ENCODE measurements at places on chromosomes 5 and 9.

- DNase-seq = no peak
Observed at GRCh38 chr9:115691693-115692092, 461.9 kb upstream of the PAPPA start.

DNA sequence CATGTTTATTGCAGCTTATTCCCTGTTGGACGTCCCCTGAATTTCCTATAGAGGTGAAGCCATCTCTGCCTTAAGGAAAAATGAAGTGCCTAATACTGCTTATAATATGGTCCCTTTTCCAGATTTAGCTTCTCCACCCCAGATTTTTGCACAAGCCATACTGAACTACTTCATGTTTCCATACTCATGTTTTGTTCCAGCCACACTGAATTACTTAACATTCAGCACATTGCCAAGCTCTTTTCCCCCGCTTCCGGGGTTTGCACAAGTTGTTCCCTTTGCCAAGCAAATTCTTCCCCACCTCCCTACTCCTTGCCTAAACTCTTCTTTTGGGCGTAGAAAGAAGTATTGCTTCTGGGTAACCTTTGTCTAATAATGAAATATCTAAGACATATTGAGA, 1.7 kb upstream of the CNTRL start:
- no peak for DNase-seq

DNA sequence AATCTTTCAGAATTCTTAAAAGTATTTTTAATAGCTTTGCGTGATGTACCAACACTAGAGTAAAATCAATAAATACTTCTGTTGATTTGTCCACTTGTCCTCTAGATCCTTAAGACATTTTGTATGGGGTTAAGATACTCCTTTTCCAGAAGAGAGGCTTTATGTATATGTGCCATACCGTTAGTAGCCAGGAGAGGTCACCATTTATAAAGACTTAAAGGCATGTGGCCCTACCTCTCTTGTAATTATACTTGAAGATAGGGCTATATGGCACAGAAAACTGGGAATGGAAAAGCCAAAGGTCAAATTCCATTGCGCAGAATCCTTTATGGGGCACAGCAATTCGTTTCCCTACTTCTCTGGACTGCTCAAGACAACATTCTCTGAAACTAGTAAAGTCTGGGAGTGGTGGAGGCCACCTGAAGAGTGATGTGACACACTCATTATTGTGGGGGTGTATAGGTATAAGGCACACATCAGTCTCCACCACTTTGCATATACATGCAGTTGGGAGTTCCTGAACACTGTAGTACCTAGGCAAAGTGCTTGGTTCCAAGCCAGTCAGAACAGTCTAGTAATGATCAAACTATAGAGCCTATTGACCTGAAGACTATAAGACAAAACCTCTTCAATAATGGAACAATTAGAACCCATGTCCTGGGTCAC, 140.1 kb upstream of the FBXL17 start:
- DNase-seq = peak; percentile 53

- DNase-seq = no peak
Observed at GRCh38 chr5:74206579-74207550, 433.7 kb downstream of the ENC1 start.

DNA sequence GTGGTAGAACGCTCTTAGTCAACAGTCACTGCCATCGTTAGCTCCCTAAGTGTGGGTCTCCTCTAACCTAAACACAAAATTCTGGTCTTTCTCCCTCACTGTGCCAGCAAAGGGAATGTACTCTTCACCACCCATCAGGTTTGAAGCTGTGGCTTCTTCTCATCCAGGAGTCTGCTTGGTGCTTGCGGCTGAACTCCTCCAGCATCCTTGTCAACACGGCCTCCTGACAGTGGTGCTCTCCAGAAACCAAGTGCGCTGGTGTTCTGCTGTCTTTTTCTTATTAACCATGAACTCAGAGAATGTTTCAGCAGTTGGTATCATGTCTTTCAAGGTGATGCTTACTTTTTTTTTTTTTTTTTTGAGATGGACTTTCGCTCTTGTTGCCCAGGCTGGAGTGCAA, 23.9 kb upstream of the LPCAT1 start:
- DNase-seq = no peak

DNA sequence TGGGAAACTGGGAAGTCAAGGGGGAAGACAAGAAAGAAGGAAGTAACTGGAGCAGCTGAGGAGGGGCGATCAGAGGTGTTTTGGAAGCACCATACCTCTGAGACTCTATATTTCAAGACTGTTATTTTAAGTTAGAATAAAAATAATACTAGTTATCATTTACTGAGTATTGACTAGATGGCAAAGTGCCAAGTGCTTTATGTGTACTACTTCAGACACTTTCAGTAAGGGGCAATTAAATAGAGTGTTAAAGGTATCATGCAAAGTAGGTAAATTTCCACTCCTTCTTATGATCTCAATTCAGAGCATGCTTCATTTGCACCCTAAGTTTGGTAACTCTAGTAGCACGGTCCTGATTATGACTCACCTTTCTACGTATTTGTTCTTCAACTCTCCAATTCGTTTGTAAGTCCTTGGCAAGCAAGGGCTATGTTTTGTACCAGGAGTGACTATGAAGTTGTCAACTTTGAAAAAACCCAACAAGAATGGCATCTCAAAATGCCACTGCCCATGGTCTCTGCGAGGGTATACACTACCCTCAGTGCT, 152.4 kb upstream of the RAPGEF1 start:
- DNase-seq = no peak

DNA sequence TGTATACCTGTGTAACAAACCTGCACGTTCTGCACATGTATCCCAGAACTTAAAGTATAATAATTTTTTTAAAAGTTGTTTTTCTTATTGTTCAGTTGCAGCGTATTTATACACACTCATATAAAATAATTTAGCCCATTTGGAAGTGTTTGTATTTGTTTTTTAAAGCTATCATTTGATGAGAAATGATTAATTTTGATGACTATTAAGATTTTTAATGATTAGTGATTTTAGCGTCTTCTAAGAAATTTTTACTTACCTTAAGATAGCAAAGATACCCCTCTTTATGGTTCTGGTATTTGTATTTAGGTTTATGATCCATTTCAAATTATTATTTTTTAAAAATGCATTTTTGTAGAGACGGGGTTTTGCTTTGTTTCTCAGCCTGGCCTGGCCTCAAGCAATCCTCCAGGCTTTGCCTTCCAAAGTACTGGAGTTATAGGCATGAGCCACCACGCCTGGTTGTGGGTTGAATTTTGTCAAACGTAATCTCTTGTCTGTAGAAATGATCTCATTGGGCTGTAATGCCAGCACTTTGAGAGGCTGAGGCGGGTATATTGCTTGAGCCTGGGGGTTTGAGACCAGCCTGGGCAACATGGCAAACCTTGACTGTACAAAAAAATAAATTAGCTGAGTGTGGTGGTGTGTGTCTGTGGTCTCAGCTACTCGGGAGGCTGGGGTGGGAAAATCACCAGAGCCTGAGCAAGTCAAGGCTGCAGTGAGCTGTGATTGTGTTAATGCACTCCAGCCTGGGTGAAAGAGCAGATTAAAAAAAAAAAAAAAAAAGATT, 26.9 kb downstream of the CSNK1G3 start:
- no peak for DNase-seq

GRCh38 chr5:123756318-123756665, 244.3 kb downstream of the CSNK1G3 start:
- no peak for DNase-seq

DNA sequence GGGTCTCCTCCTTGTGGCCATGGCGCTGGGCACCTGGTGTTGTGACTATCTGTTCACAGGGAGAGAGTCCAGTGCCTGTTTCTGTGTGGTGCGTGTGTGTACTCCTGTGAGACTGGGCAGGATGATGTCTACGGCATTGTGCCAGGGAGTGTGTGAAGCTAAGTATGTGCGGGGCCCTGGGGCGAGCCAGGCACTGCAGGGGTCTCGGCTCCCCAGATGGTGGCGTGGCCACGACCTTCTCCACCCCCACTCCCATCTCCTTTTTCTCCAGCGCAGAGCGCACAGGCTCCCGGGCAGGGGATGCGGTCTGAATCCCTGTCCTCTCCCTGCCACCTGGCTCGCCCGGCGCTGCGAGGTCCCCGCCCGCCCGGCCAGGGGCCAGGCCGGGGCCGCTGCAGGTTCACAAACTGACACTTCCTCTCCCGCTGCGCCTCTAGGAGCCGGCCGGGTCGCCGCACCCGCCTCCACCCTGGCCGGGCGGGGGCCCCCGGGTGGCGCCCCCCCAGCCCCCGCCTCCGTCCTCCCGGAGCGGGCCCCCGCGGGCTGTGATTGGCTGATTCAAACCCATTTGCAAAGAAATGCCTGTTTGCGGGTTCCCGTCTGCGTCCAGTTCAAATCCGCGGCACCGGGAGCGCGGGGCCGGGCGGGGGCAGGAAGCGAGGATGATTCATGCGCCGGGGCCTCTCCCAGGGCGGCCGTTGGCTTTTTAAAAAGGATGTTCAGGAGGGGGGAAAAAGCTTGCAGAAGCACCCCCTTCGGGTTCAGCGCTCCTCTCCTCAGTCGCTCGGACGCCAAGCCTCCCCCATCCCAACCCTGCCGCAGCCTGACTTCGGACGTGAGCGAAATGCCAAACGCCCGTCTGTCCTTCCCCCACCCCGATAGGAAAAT, 790 bp downstream of the PHF19 start:
- DNase-seq = peak; percentile 85
